ENCODE measurements at places on chromosomes 12 and 14. TPM values are rescaled to one million over a fixed set of nuclear protein-coding genes. Genes with fewer than 3 reads are reported as not detected.

Gene FAM186B
- total RNA-seq: 0.11 TPM

- no peak for ATAC-seq
Measured at GRCh38 chr12:52488736-52489135, 4.3 kb downstream of the KRT6A start.

GRCh38 chr14:33040372-33041140 is 101.9 kb downstream of the NPAS3 start:
- peak; percentile 60 for ATAC-seq

DNA sequence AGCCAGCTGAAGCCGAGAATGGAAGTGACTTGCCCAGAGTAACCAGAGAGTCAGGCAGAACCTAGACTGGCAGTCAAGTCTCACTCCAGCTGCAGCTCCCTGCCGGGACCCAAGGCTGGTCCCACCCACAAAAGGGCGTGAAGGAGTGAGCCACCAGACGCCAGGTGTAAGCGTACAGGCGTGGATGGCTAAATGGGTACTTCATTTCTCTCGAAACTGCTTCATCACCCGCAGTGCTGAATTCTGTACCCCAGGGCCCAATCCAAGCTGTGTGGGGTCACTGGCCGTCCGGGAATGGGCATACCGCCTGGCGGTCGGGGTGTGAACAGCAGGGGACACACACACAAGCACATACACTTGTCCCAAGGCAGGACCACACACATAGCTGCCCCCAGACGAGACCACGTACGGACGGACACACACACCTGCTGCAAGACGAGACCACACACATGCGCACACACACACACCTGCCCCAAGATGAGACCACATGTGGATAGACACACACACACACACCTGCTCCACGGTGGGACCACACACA is 34.8 kb downstream of the DEGS2 start:
- ATAC-seq: no peak

Gene COL2A1
- not detected for total RNA-seq

DNA sequence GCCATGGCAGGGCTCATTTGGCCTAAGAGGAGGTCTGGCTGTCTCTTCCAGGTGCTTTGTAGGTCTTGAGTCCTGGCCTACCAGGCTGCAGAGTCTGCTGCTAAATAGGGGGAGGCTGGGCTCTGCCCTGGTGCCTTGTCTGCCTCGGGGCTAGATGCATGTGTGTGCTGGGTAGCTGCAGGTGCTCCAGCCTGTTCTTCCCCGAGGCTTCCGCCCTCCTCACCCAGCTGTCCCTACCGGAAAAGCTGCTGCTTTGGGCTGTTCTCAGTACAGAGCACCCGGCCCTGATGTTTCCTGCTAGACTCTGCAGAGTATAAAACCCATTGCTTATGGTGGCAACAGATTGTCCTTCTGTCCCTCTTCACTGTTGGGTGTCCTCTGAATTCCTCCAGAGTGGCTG is 37.7 kb downstream of the RAB35 start:
- ATAC-seq: no peak

DNA sequence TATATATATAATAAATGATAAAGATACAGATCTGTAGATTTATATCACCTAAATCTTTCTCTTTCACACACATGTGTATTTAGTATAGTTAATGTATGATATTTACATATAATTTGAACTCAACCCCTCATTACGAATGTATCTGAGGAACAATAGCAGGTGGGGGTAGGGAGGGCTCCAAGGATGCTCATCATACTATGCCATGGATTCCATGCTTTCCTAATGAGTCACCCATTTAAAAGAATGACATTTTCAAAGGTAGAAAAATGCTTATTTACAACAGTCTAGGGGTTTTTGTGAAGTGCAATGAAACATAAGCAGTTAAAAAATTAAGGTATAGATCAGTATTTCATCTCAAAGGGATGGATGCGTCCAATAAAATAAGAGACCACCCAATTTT is 181.6 kb downstream of the SOX5 start:
- no peak for ATAC-seq

GRCh38 chr12:124727264-124727800 is 136.3 kb downstream of the SCARB1 start:
- ATAC-seq: no peak
